NCI-H187 (cell line): ENCODE measurements at places on chromosomes 5 and 9.

DNA sequence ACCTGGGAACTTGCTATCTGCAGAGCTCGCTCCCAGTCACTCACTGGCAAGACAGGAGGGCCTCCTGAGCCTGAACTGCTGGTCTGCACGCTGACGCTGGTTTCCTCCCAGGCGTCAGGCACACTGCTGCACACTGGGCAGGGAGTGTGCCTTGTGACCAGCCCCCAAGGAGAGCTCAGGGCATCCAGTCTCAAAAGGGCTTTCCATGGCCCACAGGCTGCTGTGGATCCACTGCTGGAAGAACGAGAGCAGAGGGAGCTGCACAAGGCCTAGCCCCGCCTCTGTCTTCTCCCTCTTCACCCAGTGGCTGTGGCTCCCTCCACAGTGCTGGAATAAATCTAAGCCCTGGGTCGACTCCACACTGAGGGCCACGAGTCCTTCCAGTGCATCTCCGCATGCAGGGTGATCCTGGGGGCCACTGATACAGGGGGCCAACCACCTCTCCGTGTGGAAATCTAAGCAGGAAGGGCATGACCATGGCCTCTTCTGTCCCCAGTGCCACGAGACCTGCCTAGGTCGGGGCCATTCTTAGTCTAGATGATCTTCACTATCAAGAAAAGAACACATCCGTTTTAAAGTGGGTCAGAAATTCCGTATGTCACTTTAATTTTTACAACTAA, 93.6 kb downstream of the CAMSAP1 start:
- DNase-seq: no peak

- no peak for DNase-seq
Observed at GRCh38 chr5:107889387-107889786, 218.7 kb upstream of the EFNA5 start.

DNA sequence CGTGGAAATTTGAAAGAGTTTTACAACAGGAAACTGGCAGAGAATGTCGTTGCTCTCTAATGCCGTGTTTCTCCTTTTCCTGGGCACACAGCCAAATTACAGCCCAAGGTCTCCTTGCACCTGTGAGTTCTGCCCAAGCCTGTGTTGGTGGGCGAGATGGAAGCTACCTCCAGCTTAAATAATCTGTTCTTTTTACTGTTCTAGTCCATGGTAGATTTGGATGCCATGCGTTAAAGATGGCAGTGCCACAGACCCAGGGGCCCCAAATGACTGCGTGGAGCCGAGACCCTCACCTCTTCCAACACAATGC, 92.6 kb upstream of the IRX4 start:
- no peak for DNase-seq

GRCh38 chr9:133108794-133109641, 12.0 kb downstream of the RALGDS start:
- no peak for DNase-seq

GRCh38 chr5:95949810-95950209, 11.8 kb downstream of the ELL2 start:
- no peak for DNase-seq

DNA sequence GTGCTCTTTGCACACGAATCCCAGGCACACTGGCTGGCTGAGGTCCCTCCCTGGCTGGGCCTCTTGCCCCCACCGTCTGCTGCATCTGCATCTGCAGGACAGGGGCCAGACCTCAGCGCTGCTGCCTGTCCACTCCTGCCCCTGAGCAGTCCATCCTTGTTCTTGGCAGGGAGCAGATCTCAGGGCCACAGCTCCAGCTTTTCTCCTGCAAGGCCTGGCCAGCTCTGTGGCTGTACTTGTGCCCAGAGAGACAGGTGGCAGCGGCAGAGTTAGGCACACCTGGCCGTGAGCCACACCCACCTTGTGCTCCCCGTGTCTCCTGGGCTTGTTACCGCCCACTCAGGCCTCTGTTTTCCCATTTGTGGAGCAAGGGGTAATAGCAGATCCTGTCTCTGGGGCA, 13.9 kb downstream of the NEK6 start:
- DNase-seq: no peak
